ENCODE measurements at places on chromosomes 11 and 22.
A peak's percentile ranks its signal among the peaks of the same experiment; 100 is the strongest.

DNA sequence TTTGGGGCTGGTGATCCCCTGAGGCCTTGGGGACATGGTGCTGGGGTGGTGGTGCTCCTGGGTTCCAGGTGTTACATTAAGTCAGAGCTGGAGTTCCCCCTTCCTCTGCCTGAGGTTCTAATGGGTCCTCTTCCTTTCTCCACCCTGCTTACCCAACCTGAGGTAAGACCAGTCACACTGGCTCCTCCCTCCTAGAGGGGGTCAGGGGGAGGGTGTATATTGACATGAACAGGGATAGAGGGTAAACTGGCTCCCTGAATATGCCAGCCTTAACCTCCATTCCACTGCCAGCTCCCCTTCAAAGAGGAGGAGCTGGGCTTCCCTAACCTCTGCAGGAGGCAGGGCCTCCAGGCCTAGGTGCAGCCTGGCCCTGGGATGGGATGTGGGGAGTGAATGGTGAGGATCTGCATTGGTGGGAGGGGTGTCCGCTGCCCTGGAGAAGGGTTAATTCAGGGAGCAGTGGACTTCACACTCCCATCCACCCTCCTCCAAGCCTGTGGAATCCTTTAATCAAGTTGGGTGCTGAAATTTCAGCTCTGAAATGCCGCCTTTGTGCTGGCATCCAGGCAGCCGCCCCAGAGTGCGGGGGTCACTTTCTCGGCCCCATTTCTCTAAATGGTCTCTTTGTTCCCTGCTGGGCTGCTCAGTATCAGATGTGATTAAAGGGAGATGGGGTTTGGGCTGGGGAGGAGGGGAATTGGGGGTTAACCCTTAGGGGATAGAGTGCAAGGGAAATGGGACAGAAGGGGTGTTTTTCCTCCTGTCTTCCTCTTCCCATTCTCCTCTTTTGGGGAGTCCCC is 15.2 kb downstream of the POLR2F start:
- peaks cover 25% of the 10 kb centered on the region for H3K36me3 ChIP-seq
- DNase-seq, result no peak
- H3K27me3 ChIP-seq, result peaks cover 7% of the 10 kb centered on the region
- H3K4me1 ChIP-seq, result peaks cover 22% of the 10 kb centered on the region
- no peak overlapping the region for H3K4me3 ChIP-seq
- no peak overlapping the region for H3K27ac ChIP-seq

DNA sequence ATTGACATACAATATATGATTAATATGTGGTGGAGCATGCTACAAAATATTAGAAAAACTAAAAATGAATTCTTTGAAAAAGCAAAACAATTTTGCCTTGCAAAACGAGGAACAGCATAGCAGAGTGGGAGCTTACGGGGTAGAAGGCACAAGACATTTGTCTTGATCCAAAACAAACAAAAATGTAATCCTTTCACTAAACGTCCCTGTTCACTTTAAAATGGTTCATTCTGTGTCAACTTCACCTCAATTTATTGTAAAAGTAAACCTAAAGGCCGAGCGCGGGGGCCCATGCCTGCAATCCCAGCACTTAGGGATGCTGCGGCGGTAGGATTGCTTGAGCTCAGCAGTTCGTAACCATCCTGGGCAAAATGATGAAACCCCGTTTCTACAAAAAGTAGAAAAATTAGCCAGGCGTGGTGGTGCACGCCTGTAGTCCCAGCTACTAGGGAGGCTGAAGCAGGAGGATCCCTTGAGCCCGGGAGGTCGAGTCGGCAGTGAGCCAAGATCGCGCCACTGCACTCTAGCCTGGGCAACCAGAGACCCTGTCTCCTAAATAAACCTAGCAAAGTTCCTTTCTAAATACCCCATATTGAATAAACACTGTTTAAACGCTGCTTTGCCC is 2.0 kb downstream of the PRDM10 start:
- H3K4me1 ChIP-seq, result peaks cover 18% of the 10 kb centered on the region
- no peak overlapping the region for H3K27ac ChIP-seq
- H3K36me3 ChIP-seq, result peaks cover 15% of the 10 kb centered on the region
- DNase-seq, result no peak

- H3K4me3 ChIP-seq, result no peak overlapping the region
- DNase-seq, result peak; percentile 41
- H3K27me3 ChIP-seq, result peaks cover 12% of the 10 kb centered on the region
- no peaks in the 10 kb centered on the region for H3K4me1 ChIP-seq
- H3K27ac ChIP-seq, result no peak overlapping the region
Observed at GRCh38 chr11:65060913-65061408, 2.6 kb upstream of the NAALADL1 start.

GRCh38 chr22:28123989-28124766 is 205.1 kb upstream of the PITPNB start:
- H3K36me3 ChIP-seq, result no peaks in the 10 kb centered on the region
- peaks cover 2% of the 10 kb centered on the region for H3K27me3 ChIP-seq
- no peaks in the 10 kb centered on the region for H3K4me1 ChIP-seq
- H3K4me3 ChIP-seq, result no peak overlapping the region

- H3K4me3 ChIP-seq, result no peak overlapping the region
- no peaks in the 10 kb centered on the region for H3K36me3 ChIP-seq
- no peak overlapping the region for H3K27ac ChIP-seq
- peak; percentile 64 for DNase-seq
Observed at GRCh38 chr22:23608583-23608982, 23.5 kb downstream of the DRICH1 start.

DNA sequence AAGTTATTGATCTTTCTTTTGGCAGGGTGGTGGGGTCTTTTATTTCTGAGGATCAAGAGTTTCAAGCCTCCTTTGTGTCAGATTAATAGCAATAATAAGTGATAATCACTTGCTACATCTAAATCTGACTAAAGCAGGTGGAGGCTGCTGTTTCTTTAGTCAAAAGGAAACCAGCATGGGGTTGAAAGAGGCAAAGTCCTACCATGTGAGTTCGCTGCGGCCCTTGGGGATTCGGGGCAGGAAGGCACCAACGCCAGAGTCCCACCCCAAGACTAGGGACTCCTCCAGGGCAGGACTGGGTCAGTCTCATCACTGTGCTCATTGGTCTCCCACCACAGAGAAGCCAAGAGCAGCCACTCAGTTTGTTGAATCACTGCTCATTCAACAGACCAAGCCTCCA is 73.0 kb downstream of the TENM4 start:
- peaks cover 2% of the 10 kb centered on the region for H3K27me3 ChIP-seq
- DNase-seq, result no peak
- H3K27ac ChIP-seq, result no peak overlapping the region
- no peak overlapping the region for H3K4me3 ChIP-seq
- no peaks in the 10 kb centered on the region for H3K36me3 ChIP-seq
- peaks cover 3% of the 10 kb centered on the region for H3K4me1 ChIP-seq

DNA sequence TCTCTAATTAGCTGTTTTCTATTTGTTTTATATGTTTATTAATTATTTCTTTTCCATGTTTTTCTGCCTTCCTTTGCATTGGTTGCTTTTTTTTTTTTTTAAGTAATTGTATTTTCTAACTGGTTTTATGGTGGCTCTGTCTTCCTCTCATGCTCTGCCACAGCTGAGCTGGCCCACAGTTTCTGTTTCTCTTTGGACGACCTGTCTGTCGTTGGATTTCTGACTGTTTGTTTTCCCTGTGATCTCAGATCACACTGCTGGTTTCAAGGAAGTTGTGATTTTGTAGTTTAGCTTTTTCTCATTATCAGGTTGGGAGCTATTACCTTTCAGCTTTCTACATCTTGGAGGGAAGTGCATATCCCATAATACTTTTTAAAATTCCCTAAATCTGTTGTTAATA is 15.9 kb upstream of the OR6M1 start:
- H3K4me3 ChIP-seq, result no peak overlapping the region
- no peak overlapping the region for H3K27ac ChIP-seq
- H3K27me3 ChIP-seq, result no peaks in the 10 kb centered on the region
- H3K4me1 ChIP-seq, result no peaks in the 10 kb centered on the region

DNA sequence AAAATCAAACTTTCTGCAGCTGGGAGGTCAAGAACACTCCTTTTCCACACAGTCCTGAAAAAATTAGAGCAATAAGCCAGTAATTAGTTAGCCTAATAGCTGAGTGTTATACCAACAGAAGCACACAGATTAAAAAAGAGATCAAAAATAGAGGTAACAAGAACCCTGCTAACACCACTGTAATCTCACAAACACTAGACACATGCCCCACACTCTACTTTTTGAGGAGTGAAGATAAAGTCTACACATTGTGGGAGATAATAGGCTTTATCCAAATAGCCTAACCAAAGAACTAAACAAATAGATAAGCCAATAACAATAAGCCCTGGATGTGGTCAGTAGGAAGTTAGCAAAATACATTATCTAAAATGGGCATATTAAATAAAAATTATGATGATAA is 372.7 kb upstream of the ANO5 start:
- no peaks in the 10 kb centered on the region for H3K27me3 ChIP-seq
- H3K27ac ChIP-seq, result no peak overlapping the region
- no peak for DNase-seq
- no peak overlapping the region for H3K4me3 ChIP-seq
- H3K36me3 ChIP-seq, result no peaks in the 10 kb centered on the region

All from endothelial cell (in vitro differentiated cells).